Stimulated activated CD8-positive, alpha-beta memory T cell treated with anti-CD3 and anti-CD28 coated beads, Interleukin-7, amount 100 ng/mL, for 48 hours (primary cell): ENCODE measurements at places on chromosomes 16 and 17.

- DNase-seq, result no peak
Observed at GRCh38 chr17:49583889-49584288, 8.2 kb downstream of the NXPH3 start.

GRCh38 chr16:5639531-5639930, 541.9 kb upstream of the EEF2KMT start:
- no peak for DNase-seq

DNA sequence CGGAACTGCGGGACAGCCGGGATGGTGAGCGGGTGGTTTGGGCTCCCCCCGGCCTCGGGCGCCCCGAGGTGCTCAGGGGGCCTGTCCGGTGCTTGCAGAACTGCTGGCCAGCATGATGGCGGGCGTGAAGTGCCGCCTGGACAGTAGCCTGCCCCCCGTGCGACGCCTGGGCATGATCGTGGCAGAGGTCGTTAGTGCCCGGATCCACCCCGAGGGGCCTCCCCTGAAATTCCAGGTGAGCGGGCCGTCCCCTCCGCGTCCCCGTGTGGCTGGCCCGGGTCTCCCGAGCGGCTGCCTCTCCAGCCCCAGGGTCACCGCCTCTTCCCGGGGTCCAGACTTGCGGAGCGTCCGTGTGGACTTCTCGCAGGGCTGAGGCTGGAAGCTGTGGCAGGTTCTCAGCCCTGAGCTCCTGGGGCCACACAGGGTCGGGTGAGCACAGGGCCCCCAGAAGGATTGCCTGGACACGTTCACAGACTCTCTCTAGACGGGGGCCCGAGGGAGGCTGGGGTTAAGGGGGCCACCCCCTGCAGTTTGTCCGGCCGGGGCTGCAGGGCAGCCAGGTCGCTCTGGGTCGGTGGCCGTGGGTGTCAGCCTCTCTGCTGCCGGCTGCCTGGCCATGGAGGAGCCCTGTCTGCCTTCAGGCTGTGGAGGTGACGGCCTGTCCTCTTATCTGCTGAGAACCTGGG, 7.4 kb downstream of the TELO2 start:
- DNase-seq, result no peak

DNA sequence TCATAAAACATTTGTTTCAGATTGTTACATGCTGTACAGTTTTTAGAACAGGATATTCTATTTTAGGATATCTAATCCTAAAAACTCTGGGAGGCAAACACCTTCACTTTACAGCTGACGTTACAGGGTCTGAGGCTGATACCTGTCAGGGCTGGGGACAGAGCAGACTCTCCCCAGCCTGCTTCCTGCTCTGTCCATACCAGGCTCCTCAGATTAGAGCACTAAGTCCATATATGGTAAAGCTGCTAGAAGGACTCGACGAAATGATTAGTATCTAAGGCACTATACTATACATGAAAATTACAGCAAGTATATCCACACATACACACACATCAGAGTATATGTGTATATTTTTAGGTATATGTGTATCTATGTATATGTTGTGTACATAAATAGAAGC, 125.2 kb downstream of the ZFHX3 start:
- DNase-seq, result no peak

DNA sequence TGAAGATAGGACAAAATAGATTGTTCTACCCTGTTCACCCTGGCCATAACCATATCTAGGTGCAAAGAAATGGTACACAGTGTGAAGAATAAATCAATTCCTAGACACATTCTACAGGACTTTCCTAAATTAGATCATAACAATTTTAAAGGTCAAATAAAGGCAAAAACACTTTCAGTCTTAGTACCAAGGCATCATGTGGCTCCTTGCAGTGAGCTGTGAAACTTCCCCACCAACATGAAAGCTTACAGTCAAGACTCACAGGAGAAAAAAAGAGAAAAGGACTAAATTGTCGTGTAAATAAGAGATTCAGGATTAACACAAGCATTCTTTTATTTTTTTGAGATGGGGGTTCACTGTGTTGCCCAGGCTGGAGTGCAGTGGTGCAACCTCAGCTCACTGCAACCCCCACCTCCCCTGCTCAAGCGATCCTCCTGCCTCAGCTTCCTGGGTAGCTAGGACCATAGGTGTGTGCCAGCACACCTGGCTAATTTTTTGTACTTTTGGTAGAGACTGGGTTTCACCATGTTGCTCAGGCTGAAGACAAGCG, 14.2 kb downstream of the NSMCE1 start:
- no peak for DNase-seq

GRCh38 chr17:39144416-39144840, 7.0 kb downstream of the PLXDC1 start:
- no peak for DNase-seq

GRCh38 chr16:30896261-30896888, at the start of gene CTF1:
Gene CTF1, plus strand, starts transcription at chr16:30896614. Its CDS starts 30 bp downstream, at chr16:30896644.
- no peak for DNase-seq

- no peak for DNase-seq
Observed at GRCh38 chr16:9199311-9199710, 107.9 kb downstream of the HAPSTR1 start.
